ENCODE measurements at places on chromosomes 1 and 21. TPM values are rescaled to one million over a fixed set of nuclear protein-coding genes. Genes with fewer than 3 reads are reported as not detected.

Gene TNFRSF14
- polyA plus RNA-seq: 61.6 TPM

Gene ANXA9
- not detected for polyA plus RNA-seq

Gene ELAVL4
- polyA plus RNA-seq: not detected

Gene RHBG
- not detected for polyA plus RNA-seq

Gene CCDC30
- polyA plus RNA-seq: 0.55 TPM

Gene PODN
- not detected for polyA plus RNA-seq

Gene SRGAP2B
- 0.68 TPM for polyA plus RNA-seq

Gene LCE3E
- polyA plus RNA-seq: not detected

Gene GJC2
- polyA plus RNA-seq: 0.22 TPM

Gene ALX3
- polyA plus RNA-seq: not detected

Gene RRP15
- polyA plus RNA-seq: 19.2 TPM

Gene RPTN
- polyA plus RNA-seq: not detected

All from naive thymus-derived CD8-positive, alpha-beta T cell (primary cell).